Ascending aorta (tissue), 2 donors: ENCODE measurements at places on chromosomes 6 and 20. TPM values are rescaled to one million over a fixed set of nuclear protein-coding genes. Genes with fewer than 3 reads are reported as not detected.

HINT3 gene
- total RNA-seq: 5.2 TPM

C6orf58 gene
- total RNA-seq: not detected

B4GALT5 gene
- total RNA-seq: 15.0 TPM

PRL gene
- total RNA-seq: not detected

IL20RA gene
- not detected for total RNA-seq

BFSP1 gene
- total RNA-seq: not detected

HLA-DMA gene
- 28.0 TPM for total RNA-seq

PBOV1 gene
- not detected for total RNA-seq

DNA sequence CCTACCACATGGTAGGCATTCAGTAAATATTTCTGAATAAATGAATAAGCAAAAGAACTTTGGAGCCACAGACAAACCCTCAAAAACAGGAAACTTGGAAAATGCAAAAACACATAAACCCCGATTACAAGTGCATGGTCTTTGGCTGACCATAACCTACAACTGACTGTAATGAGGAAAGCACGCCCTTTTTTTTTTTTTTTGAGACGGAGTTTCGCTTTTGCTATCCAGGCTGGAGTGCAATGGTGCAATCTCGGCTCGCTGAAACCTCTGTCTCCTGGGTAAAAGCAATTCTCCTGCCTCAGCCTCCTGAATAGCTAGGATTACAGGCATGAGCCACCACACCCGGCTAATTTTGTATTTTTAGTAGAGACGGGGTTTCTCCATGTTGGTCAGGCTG is 11.9 kb upstream of the LATS1 start:
- peaks cover 67% of the 10 kb centered on the region for H3K36me3 ChIP-seq
- H3K27me3 ChIP-seq: no peaks in the 10 kb centered on the region
- DNase-seq: no peak
- H3K27ac ChIP-seq: no peak overlapping the region
- H3K4me1 ChIP-seq: no peaks in the 10 kb centered on the region
- H3K4me3 ChIP-seq: no peak overlapping the region

DNA sequence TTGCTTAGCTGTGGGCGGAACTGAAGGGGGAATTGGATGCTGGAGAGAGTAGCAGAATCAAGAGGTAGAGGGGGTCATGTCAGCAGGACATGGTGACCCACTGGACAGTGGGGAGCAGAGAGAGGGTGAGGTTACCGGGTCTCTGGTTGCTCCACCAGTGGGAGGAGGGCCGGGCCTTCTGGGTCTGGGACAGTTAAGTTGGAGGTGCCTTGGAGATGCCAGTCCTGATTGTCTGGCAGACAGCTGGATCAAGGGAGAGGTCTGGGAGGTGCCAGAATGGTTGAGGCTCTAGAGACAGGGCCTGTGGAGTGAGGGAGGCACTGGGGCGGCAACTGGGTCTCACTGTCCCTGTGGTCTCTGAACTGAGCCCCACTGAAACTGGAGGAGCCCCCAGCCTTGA is 24.6 kb downstream of the MANBAL start:
- peak overlapping the region; percentile 96 for H3K27ac ChIP-seq
- no peaks in the 10 kb centered on the region for H3K27me3 ChIP-seq
- peaks cover 32% of the 10 kb centered on the region for H3K4me1 ChIP-seq
- H3K4me3 ChIP-seq: no peak overlapping the region

DNA sequence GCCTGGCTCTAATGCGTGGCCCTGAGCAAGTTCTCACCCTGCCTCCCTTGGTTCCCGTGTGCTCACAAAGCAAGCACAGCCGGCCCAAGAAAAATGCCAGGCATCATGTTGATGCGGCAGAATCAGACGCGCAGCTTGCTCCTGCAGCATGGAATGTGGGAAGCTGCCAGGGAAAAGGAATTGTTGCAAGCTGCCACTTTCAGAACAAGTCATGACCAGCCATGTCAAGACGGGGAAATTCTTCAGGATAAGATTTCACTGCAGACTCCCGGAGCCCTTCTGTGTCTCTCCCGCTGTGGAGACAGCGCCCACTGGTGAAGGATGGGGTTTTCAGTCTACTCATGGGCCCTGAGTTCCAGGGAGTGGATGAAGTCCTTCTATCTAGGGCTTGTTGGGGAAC is 4.6 kb downstream of the DACT2 start:
- no peak overlapping the region for H3K27ac ChIP-seq
- H3K36me3 ChIP-seq: no peaks in the 10 kb centered on the region
- no peak overlapping the region for H3K4me3 ChIP-seq
- H3K27me3 ChIP-seq: no peaks in the 10 kb centered on the region
- no peak for DNase-seq

GRCh38 chr6:56949925-56950495 is 4.9 kb upstream of the BEND6 start:
- no peak for DNase-seq
- H3K4me3 ChIP-seq: no peak overlapping the region
- H3K27ac ChIP-seq: no peak overlapping the region

DNA sequence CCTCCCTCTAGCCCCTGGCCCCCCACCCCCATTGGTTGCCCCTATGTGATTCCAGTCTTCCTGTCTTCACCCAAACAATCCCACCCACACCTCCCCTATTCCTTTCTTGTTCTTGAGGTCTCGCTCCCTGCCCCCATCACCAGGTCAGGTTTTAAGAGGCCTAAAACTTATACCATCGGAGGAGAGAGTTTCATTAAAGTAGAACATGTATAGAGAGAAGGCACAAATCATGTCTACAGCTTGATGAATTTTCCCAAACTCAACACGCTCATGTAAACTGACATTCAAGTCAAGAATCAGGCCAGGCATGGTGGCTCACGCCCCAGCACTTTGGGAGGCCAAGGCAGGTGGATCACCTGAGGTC is 44.5 kb downstream of the TGM2 start:
- peaks cover 6% of the 10 kb centered on the region for H3K4me1 ChIP-seq
- H3K27ac ChIP-seq: peak overlapping the region; percentile 13
- no peaks in the 10 kb centered on the region for H3K27me3 ChIP-seq
- H3K4me3 ChIP-seq: no peak overlapping the region
- no peaks in the 10 kb centered on the region for H3K36me3 ChIP-seq
- no peak for DNase-seq

- no peak overlapping the region for H3K27ac ChIP-seq
- DNase-seq: no peak
- no peaks in the 10 kb centered on the region for H3K36me3 ChIP-seq
- no peaks in the 10 kb centered on the region for H3K27me3 ChIP-seq
- H3K4me1 ChIP-seq: peaks cover 17% of the 10 kb centered on the region
Observed at GRCh38 chr6:52526634-52527033, 50.2 kb downstream of the TRAM2 start.

GRCh38 chr6:28589957-28590349 is 64.3 kb downstream of the GPX5 start:
- no peaks in the 10 kb centered on the region for H3K36me3 ChIP-seq
- no peak overlapping the region for H3K4me3 ChIP-seq
- H3K27me3 ChIP-seq: no peaks in the 10 kb centered on the region
- no peak for DNase-seq
- no peak overlapping the region for H3K27ac ChIP-seq
- no peaks in the 10 kb centered on the region for H3K4me1 ChIP-seq

DNA sequence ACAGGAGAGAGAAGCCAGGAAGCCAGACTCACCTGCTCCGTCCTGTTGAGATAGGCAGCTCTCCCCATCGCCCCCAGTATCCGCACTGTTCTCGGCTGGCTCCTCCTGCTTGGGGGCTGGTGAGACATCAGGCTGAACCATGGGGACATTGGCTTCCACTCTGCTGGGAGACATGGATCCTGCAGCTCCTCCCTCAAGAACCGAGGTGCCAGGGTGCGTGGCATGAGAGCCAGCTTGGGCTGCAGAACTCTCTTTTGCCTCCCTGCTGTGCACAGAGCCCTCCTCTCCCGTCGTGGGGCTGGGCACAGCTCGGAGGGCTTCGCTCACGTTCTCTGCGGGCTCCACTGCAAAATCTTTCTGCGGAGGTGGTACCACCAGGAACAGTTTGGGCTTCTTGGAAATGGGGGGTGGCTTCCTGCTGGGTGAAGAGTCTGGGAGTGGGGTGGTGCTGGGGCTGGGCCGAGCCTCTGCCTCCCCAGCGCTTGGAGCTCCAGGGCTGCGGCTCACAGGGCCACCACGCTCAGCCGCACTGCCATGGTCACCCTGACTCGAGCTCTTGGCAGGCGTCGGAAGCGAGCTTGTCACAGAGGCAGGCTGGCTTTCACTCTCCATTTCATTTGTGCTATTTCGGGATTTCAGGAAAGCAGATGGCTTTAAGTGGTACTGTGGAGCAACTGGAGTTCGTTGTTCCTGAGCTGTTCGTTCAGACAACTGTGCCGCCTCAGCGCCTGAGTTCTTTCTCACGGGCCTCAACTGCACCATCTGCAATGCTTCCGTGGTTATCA is 26.5 kb downstream of the HEBP2 start:
- no peaks in the 10 kb centered on the region for H3K4me1 ChIP-seq
- H3K27me3 ChIP-seq: no peaks in the 10 kb centered on the region
- H3K36me3 ChIP-seq: no peaks in the 10 kb centered on the region
- no peak overlapping the region for H3K4me3 ChIP-seq

DNA sequence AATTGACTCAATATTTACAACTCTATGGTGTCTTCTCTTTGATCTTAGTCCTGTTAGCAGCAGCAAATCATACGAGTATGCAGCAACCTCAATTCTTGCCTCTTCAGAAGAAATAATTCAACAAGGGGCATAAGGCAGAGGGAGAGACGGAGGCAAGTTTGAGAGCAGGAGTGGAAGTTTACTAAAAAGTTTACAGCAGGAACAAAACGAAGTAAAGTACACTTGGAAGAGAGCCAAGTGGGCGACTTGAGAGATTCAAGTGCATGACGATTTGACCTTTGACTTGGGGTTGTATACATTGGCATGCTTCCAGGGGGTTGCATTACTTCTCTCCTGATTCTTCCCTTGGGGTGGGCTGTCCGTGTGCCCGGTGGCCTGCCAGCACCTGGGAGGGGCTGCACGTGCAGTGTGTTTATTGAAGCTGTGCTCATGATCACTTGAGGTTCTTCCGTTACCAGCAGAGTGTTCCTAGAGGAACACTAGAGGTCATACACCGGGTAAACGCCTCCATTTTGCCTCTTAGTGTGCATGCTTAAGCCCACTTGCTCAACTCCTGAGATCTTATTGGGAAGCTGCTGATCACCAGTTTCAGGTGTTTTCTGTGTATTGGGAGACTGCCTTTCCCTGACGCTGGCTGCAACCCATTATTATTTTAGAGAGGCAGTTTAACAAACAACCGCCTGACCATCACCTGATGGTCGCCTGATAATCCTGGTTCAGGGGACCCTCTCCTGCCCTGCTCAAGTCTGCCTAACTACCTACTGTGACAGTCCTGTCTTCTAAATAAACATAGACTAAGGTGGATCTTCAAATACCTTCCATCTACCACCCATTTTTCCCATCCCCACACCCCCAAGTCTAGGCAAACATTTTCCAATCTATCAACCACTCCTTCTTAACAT is 172.4 kb upstream of the MYLIP start:
- no peak overlapping the region for H3K27ac ChIP-seq
- no peaks in the 10 kb centered on the region for H3K36me3 ChIP-seq
- H3K4me1 ChIP-seq: no peaks in the 10 kb centered on the region
- no peaks in the 10 kb centered on the region for H3K27me3 ChIP-seq

DNA sequence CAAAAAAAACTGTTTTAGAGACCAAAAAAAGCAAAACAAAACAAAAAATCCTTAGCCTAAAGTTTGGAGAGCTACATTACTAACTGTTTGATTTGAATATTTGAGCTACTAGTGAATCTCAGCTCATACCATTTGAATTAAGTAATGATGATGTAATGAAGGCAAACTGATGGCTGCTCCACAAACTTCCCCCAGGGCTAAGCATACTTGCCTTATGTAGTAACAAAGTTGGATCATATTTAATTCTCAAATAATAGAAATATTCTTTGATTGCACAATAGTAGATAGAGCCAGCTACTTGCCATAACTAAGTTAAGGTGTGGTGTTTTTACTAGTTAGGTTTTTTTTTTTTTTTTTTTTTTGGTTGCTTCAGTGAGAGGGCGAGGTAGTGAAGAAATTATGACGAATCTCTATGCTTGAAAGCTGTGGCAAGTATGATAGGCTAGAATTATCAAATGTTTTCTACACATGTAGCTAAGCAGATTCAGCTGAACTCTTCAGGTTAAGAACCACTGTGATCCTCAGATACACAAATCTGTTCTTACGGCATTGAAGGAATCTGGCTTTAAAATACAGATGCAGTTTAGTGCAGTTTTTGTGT is 2.9 kb downstream of the RAB32 start:
- peaks cover 4% of the 10 kb centered on the region for H3K4me1 ChIP-seq
- DNase-seq: peak; percentile 69
- peak overlapping the region; percentile 94 for H3K4me3 ChIP-seq
- peaks cover 10% of the 10 kb centered on the region for H3K36me3 ChIP-seq
- H3K27ac ChIP-seq: peak overlapping the region; percentile 97
- H3K27me3 ChIP-seq: no peaks in the 10 kb centered on the region

DNA sequence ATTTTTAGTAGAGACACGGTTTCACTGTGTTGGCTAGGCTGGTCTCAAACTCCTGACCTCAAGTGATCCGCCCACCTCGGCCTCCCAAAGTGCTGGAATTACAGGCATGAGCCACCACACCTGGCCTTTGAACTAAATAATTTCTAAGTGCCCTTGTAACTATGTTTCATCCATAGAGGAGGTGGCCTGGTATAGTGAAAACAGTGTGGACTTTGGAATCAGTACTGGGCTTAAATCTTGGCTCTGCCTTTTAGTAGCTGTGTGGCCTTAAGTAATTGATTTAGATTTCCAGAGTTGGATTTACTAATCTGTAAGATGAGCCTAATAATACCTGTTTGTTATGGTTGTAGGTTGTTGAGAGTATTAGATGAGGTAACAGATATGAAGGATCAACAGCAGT is 14.2 kb upstream of the TGM3 start:
- DNase-seq: no peak
- H3K4me1 ChIP-seq: no peaks in the 10 kb centered on the region
- no peak overlapping the region for H3K27ac ChIP-seq
- H3K27me3 ChIP-seq: no peaks in the 10 kb centered on the region
- no peak overlapping the region for H3K4me3 ChIP-seq

GRCh38 chr6:27296106-27296783 is 15.8 kb downstream of the POM121L2 start:
- H3K4me3 ChIP-seq: no peak overlapping the region
- no peak for DNase-seq
- H3K4me1 ChIP-seq: no peaks in the 10 kb centered on the region
- no peaks in the 10 kb centered on the region for H3K27me3 ChIP-seq

GRCh38 chr20:46802722-46803121 is 91.9 kb upstream of the EYA2 start:
- no peak overlapping the region for H3K4me3 ChIP-seq
- no peaks in the 10 kb centered on the region for H3K27me3 ChIP-seq
